Right ventricle myocardium inferior (tissue), 1 donor: ENCODE measurements at places on chromosomes 7 and 10. TPM values are rescaled to one million over a fixed set of nuclear protein-coding genes. Genes with fewer than 3 reads are reported as not detected.

DNA sequence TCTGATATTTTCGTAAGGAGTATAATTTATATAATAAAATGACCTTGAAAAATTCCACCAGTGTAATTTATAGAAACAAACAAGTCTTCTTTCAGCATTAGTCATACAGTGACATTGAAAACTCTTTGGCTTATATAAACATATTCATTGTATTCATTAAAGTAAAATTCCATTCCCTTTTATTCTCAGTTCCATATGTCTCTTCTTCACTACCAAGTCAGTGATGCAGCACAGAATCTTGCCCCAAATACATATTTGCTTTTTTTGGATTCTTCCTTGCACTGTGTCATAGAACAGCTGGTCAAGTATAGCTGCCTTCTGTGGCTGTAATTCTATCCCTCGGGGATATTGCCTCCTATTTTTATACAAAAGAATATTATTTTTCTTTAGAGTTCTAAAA, 884.5 kb upstream of the POT1 start:
- DNase-seq, result no peak

DNA sequence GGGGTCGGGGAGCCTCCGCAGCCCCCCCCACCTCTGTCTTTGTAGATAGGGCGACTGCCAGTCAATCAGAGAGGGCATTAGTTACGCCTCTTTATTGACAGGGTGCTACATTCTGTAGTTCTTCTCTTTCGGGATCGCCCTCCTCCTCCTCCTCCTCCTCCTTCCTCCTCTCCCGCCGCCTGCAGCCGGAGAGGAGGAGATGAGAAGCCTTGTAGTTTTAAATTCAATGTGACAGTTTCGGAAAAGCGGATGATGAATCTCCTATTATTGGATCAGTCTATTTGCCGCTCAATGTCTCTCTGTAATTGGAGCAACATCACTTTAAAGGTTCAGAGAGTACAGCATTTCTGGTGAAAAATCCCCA, 587 bp upstream of the UNCX start:
- DNase-seq, result no peak

DNA sequence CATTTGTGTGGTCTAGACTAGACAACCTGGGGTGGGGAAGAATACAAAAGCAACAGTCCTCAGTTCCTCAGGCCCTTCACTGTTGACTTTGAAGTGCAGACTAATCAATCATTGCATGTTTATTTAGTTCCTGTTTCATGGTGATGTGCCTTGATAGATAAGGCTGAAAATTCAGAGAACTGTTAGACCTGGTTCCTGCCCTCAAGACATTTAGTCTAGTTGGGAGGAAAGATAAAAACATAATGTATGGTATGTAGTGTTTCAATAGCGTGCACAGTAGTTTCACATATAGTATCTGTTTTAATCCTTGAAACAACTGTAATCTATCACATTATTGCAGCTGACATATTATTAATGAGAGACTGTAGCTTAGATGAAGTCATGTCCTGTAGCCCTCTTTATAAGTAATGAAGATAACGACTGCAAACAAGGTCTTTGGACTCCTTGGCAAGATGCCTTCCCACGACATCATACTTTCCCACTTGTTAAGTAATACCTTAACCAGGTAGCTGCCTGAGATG, 124.0 kb downstream of the CELF2 start:
- no peak for DNase-seq

DNA sequence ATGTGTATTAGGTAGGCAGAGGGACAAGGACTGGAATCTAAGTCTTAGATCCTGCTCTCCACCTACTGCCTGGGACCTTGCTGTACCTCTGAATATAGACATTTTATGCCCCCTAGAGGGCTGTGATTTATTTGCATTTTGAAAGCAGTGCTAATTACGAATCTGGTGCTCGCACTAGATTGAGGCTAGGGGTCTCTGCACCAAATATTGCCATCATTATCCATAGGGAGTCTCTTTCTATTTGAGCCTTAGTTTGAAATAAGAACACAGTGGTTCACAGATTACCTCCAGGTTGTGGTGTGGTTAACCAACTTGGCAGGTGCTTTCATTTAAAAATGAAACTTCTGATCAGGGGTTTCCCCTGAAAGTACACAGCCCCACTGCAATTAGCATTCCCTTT, 41.8 kb downstream of the CNNM1 start:
- DNase-seq, result no peak

GRCh38 chr10:89479771-89480446, 55.5 kb downstream of the SLC16A12 start:
- DNase-seq, result no peak

DNA sequence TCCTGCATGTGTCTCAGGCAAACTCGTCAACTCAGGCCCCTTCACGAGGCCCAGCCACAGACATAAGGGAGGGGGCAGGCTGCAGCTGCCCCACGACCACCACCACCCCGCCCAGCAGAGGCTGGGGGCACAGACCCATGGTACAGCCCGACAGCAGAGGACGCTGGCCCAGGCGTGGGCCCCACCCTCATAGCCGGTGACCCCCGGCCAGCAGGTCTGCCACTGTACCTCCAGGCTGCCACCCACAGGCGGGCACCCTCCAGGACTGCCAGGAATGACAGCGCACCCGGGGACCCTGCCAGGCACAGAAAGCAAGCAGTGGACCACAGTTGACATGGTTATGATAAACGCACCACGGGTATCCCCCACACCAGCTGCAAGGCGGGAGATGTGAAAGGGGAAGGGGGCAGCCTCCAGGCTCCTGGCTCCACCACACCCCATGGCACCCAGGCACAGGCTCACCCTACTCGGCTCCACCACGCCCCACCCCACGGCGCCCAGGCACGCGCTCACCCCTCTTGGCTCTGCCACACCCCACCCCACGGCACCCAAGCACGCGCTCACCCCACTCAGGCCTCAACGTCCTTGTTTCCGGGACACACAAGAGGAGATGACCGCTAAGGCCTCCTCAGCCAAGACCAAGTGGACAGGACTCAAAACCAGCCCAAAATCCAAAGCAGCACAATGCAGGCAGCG, 135.9 kb downstream of the MAD1L1 start:
- no peak for DNase-seq

DNA sequence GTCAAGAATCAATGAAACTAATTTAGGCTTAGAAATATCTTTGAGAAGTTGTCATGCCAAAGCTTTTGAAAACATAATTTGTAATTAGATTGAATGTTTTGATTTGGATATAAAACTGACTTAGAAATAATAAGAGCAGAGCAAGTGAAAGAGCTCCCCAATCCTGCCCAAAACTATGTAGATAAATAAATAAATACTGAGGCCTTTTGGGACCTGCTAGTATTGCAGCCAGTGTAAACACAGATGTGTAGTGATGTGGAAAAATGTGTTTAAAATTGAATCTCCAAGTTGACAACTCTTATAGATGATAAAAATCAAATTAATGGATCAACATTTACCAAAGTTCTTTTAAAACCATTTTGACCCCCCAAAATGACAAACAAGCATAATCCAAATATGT, 896.1 kb downstream of the CNTNAP2 start:
- no peak for DNase-seq

GRCh38 chr7:125098377-125098970, 168.8 kb upstream of the POT1 start:
- no peak for DNase-seq

The ACTR3C gene
- 5.7 TPM for total RNA-seq

The TRIM73 gene
- 0.41 TPM for total RNA-seq
